Temporal lobe (tissue), 4 donors: ENCODE measurements at places on chromosomes 3 and 15. TPM values are rescaled to one million over a fixed set of nuclear protein-coding genes. Genes with fewer than 3 reads are reported as not detected.

The IGSF11 gene
- 8.9 TPM for total RNA-seq

The C3orf22 gene
- total RNA-seq, result not detected

The RPL4 gene
- total RNA-seq, result 1,813 TPM

The RBMS3 gene
- total RNA-seq, result 7.6 TPM

The CTXND1 gene
- total RNA-seq, result 0.74 TPM

The SLC9C1 gene
- total RNA-seq, result 0.25 TPM

The KBTBD8 gene
- 9.8 TPM for total RNA-seq

The BMF gene
- 4.2 TPM for total RNA-seq

The RLBP1 gene
- 0.98 TPM for total RNA-seq

The UBA5 gene
- total RNA-seq, result 86.3 TPM

The MKRN2OS gene
- total RNA-seq, result not detected

The ANKRD34C gene
- under 0.01 TPM for total RNA-seq

The LRRC34 gene
- 7.1 TPM for total RNA-seq

The MCTP2 gene
- 0.74 TPM for total RNA-seq

The CPEB1 gene
- 2.5 TPM for total RNA-seq

The BOC gene
- total RNA-seq, result 8.1 TPM

The PIGBOS1 gene
- 3.2 TPM for total RNA-seq

The CA12 gene
- total RNA-seq, result 10.3 TPM

The SLCO3A1 gene
- 9.3 TPM for total RNA-seq

The TIMP4 gene
- 3.4 TPM for total RNA-seq

The DNAJC17 gene
- total RNA-seq, result 14.0 TPM

The IL16 gene
- total RNA-seq, result 1.2 TPM

The LSAMP gene
- 97.1 TPM for total RNA-seq

The PLA2G4E gene
- total RNA-seq, result not detected

The NPAP1 gene
- 0.49 TPM for total RNA-seq

The MBD4 gene
- total RNA-seq, result 12.8 TPM

The LAMB2 gene
- 56.3 TPM for total RNA-seq

The EPM2AIP1 gene
- total RNA-seq, result 57.3 TPM

The ZNF774 gene
- 6.9 TPM for total RNA-seq

The SLC49A4 gene
- 21.4 TPM for total RNA-seq

The ZNF620 gene
- total RNA-seq, result 9.3 TPM

The ZMYND10 gene
- total RNA-seq, result 5.9 TPM

The TMEM108 gene
- total RNA-seq, result 18.4 TPM

The CHST2 gene
- total RNA-seq, result 23.4 TPM
